ENCODE measurements at places on chromosomes 2 and 18. TPM values are rescaled to one million over a fixed set of nuclear protein-coding genes. Genes with fewer than 3 reads are reported as not detected.

DNA sequence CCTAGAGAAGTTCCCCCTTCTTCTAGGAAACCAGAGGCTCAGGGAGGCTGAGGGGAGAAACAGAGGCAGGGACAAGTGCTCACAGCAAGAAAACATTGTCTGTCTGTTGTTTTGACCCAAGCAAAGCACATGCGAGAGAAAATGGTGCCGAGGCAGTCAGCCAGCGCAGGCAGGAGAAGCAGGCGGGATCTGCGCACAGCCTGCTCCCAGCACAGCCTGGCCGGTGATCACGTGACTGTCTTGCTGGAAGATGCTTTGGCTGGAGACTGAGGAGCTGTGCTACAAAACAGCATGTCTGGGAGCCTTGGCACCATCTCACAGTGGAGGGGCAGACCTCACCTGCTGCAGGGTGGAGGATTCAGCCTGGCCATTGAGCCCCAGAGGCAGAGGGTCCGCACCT is 93.7 kb upstream of the MYCN start:
- no peak for DNase-seq

GRCh38 chr2:153870308-153870707 is 1.4 kb upstream of the GALNT13 start:
- DNase-seq: no peak

DNA sequence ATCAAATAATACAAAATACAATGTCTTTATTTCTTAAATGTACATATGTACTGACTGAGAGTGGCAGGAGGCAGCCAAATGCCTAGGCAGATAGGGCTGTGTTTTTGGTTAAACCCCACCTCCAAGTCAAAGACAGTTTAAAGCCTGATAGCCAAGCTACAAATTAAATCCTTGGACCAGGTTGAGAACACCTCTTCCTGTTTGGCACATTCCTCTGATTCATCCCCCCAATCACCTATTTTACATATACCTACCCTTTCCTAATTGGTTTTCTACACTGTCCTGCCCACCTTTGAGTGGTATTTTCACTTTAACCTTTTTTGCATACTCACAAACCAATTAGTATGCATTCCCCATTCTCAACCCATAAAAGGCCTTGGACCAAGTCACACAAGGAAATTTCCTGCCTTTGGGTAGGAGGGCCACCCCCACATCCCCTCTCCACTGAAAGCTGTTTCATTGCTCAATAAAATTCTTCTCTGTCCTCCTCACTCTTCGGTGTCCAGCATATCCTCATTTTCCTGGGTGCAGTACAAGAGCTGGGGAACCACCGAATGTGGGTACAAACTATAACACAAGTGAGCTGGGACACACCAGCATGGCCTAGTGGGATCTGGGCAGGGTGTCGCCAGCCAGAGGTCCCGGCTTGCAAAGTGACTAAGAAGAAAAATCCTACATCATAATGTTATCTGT is 149.1 kb downstream of the UBE2E3 start:
- DNase-seq: no peak

- peak; percentile 11 for DNase-seq
Measured at GRCh38 chr2:145846982-145847381, 1327.1 kb upstream of the ZEB2 start.

DNA sequence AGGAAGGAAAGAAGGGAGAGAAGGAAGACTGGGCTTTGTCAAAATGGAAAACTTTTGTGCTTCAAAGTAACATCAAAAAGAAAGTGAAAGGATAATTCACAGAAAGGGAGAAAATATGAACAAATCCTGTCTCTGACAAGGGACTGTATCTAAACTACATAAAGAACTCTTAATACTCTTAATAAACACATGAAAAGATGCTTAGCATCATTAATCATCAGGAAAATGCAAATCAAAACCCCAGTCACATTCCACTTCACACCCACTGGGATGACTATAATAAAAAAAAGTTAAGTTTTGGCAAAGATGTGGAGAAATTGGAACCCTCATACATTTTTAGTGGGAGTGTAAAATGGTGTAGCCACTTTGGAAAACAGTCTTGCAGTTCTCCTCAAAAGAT is 11.8 kb upstream of the ZFP36L2 start:
- no peak for DNase-seq

DNA sequence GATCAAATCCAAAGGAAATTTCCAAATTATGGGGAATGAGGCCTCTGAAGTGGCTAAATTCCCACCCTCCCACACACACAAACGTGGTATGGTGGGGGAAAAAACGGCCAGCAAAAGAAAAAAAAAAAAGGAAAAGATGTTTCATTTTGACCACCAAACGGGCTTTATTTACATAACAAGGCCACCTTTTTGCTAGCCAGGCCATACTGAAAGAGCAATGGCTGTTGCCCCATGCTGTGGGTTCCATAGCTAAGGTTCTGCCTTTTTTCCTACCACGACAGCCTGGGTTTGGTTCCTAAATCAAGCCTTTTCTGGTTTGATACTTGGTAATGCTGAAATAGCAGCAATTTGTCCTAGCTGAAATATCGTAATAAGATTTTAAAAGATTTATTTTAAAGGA is 14.0 kb upstream of the IL1B start:
- no peak for DNase-seq

DNA sequence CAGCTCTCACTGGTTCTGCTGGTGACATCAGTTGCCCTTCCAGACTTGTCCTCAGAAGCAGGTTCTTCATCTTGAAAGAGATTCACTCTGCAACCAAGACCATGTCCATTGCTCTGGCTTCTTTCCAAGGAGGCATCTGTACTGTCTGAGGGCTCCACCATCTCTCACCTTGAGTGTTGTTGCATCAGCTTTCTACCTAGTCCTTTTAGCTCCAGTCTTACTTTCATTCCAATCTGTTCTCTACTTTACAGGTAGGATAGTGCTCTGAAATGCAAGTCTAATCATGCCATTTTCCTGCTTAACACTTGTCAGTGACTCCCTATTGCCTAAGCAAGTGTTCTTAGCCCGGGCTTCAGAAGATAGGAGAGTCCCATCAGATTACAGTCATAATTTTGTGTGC is 117.7 kb downstream of the EN1 start:
- DNase-seq: no peak

GRCh38 chr2:162245061-162245460 is 1.8 kb upstream of the FAP start:
- no peak for DNase-seq

GRCh38 chr2:163800951-163801381 is 65.2 kb upstream of the FIGN start:
- DNase-seq: no peak

DNA sequence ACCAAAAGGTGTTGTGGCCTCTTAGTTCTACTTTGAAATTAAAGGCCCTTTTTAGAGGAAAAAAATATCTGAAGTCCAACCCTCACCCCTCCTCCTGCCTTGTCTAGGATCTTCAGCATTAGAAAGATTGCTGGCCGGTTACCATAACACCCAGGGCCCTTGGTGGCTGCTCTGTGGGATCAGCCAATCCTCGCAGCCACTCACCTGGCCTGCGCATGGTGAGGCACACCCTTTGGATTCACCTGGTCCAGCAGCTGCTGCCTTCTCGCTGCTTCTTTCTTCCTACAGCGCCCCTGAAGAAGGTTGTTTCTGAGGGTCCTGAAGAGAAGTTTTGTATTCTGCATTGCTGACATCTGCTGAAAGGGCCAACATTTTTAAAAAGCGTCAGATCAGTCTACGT is 25.2 kb downstream of the DYTN start:
- no peak for DNase-seq

GRCh38 chr2:211901226-211901846 is 637.3 kb downstream of the ERBB4 start:
- DNase-seq: no peak

GRCh38 chr2:225456619-225457260 is 57.2 kb downstream of the NYAP2 start:
- no peak for DNase-seq

- no peak for DNase-seq
Measured at GRCh38 chr2:54254180-54254579, 1.8 kb downstream of the TSPYL6 start.

DNA sequence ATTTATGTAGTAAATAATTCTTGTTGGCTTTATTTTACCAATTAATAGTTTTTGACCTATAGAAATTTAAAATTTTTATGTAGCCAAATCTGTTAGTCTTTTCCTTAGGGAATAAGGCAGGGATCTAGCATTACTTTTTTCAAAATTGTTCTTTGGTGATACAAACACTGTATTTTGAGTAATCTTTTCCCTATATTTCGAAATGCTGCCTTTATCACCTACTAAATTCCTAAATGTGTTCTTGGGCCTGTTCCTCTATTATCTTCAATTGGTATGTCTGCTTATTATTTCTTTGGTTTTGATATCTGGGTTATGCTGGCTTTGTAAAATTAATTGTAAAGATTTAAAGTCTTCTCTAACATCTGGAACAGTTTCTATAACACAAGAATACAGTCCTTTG is 87.5 kb downstream of the DYSF start:
- DNase-seq: no peak

DNA sequence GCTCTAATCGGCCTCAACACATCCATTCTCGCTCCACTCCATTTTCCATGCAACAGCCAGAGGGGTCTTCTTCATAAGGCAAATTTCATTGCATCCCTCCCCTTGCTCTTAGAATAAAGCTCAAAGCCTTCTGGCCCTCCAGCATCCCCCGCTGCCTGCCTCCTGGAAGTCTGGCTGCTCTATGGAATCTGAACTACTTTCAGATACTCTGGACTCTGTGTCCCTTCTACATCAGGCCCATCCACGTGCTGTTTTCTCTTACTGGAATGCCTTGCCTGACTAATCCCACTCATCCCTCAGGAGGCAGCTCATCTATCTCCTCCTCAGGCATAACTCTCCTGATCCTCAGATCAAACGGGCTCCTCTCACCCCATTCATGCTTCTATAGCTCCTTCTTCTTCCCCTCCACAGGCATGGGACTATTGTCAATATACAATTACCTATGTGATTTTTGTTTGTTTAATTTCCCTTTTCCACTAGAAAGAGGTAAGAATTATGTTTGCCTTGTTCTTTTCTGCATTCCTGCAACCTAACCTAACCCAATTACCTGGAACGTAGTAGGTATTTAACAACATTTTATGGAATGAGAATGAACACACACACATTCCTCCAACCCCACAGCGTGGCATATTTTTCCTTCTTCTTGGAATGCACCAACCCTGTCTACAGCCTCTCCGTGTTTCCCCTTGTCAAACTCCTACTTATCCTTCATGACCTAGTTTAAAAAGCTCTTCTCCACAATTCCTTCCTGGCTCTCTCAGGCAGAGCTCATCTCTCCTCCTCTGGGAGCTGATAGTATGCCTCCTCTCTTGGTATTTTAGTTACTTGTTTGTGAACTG is 49.5 kb downstream of the LBH start:
- DNase-seq: no peak

- DNase-seq: no peak
Measured at GRCh38 chr2:106126705-106127281, 67.3 kb downstream of the UXS1 start.

- DNase-seq: no peak
Measured at GRCh38 chr2:102321941-102322719, 10.8 kb downstream of the IL1RL1 start.

GRCh38 chr2:240226672-240227537 is 86.4 kb upstream of the OTOS start:
- DNase-seq: no peak

- no peak for DNase-seq
Measured at GRCh38 chr2:183063083-183063482, 15.5 kb upstream of the DUSP19 start.

DNA sequence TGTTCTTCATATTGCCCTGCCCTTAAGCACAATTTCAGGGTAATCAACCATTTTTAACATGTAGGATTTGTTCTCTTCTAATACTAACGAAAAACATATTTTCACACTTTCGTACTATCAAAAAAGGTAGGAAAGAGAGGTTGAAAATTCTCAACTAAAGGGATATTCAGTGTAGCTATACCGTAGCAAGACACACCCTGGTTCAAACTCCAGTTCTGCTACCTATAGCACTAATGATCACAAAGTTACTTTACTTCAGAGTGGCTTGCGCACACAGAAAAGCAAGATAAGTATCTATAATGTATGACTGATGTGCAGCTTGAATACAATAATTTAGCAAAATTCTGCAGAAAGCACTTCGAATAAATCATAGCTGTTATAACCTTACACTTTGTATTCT is 125.8 kb upstream of the CD226 start:
- no peak for DNase-seq

GRCh38 chr2:112529757-112530156 is 12.5 kb upstream of the POLR1B start:
- no peak for DNase-seq

DNA sequence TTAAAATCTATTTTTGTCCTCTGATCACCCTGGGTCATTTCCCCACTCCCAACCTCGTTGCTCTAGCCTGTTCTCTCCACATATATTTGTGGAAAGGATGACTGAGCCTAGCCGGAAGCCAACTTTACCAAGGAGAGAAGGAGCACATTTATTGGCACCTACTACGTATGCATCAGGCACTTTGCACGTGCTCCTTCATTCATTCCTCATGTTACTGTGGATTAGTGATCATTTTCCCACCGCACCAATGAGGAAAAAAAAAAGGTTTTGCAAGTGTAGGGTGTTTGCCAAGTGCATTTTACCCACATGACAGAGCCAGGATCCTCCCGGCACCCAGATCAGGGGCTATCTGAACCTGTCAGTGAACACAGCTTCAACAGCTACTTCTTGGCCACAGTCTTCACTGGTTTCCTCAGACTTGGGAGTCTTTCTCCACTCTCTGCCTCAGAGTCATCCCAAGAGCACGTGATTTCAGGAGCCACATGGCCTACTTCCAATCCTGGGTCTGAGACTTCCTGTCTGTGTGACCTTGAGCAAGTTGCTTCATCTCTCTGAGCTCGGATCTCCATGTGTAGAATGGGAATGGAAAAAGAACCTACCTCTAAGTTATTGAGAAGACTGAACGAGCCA is 1.9 kb upstream of the C1QL2 start:
- DNase-seq: no peak

- no peak for DNase-seq
Measured at GRCh38 chr18:4172196-4173100, 282.7 kb downstream of the DLGAP1 start.

DNA sequence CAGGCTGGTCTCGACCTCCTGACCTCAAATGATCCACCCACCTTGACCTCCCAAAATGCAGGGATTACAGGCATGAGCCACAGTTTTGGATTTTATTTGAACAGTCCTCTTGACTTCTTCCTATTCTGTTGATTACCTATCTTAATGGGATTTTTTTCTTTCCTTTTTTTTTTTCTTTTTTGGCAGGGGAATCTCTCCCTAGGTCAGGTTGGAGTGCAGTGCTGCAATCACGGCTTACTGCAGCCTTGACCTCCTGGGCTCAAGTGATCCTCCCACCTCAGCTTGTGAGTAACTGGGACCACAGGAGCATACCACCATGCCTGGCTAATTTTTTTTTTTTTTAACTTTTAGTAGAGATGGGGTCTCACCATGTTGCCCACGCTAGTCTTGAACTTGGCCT is 2.8 kb downstream of the MTHFD2 start:
- no peak for DNase-seq

The CAPN14 gene
- polyA plus RNA-seq: 0.19 TPM

The KIF1A gene
- 4.9 TPM for polyA plus RNA-seq

The DSC2 gene
- polyA plus RNA-seq: 14.3 TPM

The CFC1 gene
- polyA plus RNA-seq: 7.9 TPM

The IL36A gene
- polyA plus RNA-seq: not detected

The ANKRD36C gene
- polyA plus RNA-seq: 41.5 TPM

The SCN9A gene
- polyA plus RNA-seq: 17.7 TPM

The CMPK2 gene
- 4.0 TPM for polyA plus RNA-seq

The DYSF gene
- polyA plus RNA-seq: 21.1 TPM

The FHOD3 gene
- 2.1 TPM for polyA plus RNA-seq

Measured in right lung (tissue), 10 donors.